Glutamatergic neuron (in vitro differentiated cells): ENCODE measurements at places on chromosomes 11 and 22. TPM values are rescaled to one million over a fixed set of nuclear protein-coding genes. Genes with fewer than 3 reads are reported as not detected.
A peak's percentile ranks its signal among the peaks of the same experiment; 100 is the strongest.

DNA sequence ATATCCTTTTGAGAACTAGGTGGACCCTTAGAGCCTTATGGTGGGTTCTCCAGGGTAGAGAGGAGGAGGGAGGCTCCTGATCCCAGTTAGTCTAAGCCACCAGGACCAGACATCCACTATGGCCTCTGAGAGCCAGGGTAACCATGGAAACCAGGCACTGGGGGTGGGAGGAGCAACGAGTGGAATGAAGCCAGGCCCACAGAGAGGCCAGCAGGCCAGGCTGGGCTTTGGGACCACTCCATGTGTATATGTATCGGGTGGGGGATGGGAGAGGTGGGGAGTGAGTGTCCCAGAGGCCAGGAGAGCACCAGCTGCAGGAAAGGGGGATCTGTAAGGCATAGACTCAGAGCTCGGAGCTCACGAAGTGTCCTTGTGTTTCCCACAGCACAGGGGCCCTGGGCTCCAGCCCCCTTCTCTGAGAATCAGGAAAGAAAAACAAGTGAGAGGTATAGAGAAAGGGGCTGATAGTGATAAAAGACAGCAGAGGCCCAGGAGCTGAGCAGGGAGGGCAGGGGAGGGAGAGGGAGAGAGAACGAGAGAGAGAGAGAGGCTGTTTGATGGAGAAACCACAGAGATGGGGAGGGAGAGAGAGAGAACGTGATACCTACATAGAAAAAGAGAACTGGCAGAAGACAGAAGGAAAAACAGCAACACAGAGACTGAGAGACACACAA lies 15.5 kb upstream of the TSPAN18 start:
- H3K27me3 ChIP-seq = peaks cover 3% of the 10 kb centered on the region
- peaks cover 33% of the 10 kb centered on the region for H3K4me1 ChIP-seq
- H3K36me3 ChIP-seq = peaks cover 6% of the 10 kb centered on the region
- peak overlapping the region; percentile 49 for H3K4me3 ChIP-seq
- peak; percentile 84 for DNase-seq
- H3K27ac ChIP-seq = peak overlapping the region; percentile 92

GRCh38 chr22:25475257-25476022 lies 89.0 kb upstream of the GRK3 start:
- no peak for DNase-seq
- peaks cover 1% of the 10 kb centered on the region for H3K27me3 ChIP-seq
- H3K4me1 ChIP-seq = no peaks in the 10 kb centered on the region
- H3K4me3 ChIP-seq = no peak overlapping the region

The FCHSD2 gene
- total RNA-seq = 19.7 TPM

The CCDC87 gene
- total RNA-seq = 0.51 TPM

GRCh38 chr11:396511-396947 lies 2.5 kb downstream of the PKP3 start:
- no peaks in the 10 kb centered on the region for H3K36me3 ChIP-seq
- no peak overlapping the region for H3K27ac ChIP-seq
- no peak for DNase-seq
- H3K27me3 ChIP-seq = peaks cover 1% of the 10 kb centered on the region

DNA sequence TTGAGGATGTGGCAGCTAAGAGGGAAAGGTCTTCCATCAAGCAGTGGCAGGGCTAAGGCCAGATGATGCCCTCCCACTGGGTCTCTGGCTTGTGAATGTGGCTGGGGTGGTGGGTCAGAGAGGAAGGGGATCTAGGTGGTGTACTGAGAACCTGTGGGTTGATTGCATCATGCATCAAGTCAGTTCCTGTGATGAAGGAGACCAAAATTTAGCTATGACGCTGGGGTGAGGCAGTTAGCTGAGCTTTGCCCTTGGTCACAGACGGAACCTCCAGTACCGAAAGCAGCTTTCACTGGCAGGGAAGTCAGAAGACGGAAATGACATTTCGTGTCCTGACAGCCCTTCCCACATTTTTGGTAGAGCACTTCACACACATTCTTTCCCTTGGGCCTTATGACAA lies 20.7 kb downstream of the ATG16L2 start:
- H3K36me3 ChIP-seq = no peaks in the 10 kb centered on the region
- H3K4me1 ChIP-seq = peaks cover 11% of the 10 kb centered on the region
- peaks cover 1% of the 10 kb centered on the region for H3K27me3 ChIP-seq
- no peak overlapping the region for H3K4me3 ChIP-seq
- no peak overlapping the region for H3K27ac ChIP-seq
- DNase-seq = no peak

GRCh38 chr11:111731821-111732220 lies 34.4 kb downstream of the PPP2R1B start:
- H3K27ac ChIP-seq = no peak overlapping the region
- H3K4me3 ChIP-seq = no peak overlapping the region
- DNase-seq = no peak

GRCh38 chr22:27994481-27995331 lies 75.7 kb upstream of the PITPNB start:
- no peaks in the 10 kb centered on the region for H3K36me3 ChIP-seq
- peak; percentile 7 for DNase-seq
- no peak overlapping the region for H3K27ac ChIP-seq
- no peak overlapping the region for H3K4me3 ChIP-seq

- DNase-seq = no peak
- H3K36me3 ChIP-seq = peaks cover 82% of the 10 kb centered on the region
- H3K27me3 ChIP-seq = peaks cover 13% of the 10 kb centered on the region
- H3K4me3 ChIP-seq = no peak overlapping the region
- no peaks in the 10 kb centered on the region for H3K4me1 ChIP-seq
Observed at GRCh38 chr22:19336133-19337075, 44.9 kb upstream of the CLTCL1 start.

DNA sequence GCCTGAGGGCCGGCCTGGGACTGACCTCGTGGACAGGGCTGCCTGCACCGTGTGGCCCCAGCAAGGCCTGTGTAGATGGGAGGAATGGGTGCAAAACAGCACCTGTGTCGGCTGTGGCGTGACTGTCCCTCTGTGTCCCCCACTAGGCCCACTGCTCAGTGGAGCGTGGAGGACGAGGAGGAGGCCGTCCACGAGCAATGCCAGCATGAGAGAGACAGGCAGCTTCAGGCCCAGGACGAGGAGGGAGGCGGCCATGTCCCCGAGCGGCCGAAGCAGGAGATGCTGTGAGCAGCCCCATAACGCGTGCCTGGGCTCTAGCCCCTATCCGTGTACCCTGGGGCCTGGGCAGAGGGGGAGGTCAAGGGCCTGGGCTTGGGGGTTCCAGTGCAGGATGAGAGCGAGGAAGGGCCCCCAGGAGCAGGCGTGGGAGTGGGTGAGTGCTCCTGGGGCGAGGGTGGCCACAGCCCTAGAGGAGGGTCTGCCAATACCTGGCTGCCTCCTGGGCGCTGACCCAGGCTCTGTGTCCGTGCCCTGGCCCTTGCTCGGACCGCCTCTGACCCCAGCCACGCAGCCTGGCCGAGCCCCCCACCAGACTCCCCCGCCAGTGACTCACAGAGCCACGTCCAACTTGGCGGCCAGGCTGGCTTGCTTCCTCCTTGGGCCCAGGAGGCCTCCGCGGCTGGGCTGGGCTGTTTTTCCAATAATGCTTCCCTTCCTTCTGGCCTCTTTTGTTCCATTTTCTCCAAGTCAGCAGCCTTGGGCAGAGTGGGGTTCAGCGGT lies 11.6 kb downstream of the PRR33 start:
- H3K4me1 ChIP-seq = peaks cover 1% of the 10 kb centered on the region
- H3K27ac ChIP-seq = no peak overlapping the region
- H3K4me3 ChIP-seq = no peak overlapping the region

- H3K36me3 ChIP-seq = peaks cover 7% of the 10 kb centered on the region
- H3K27ac ChIP-seq = peak overlapping the region; percentile 10
- H3K4me1 ChIP-seq = peaks cover 17% of the 10 kb centered on the region
- no peak overlapping the region for H3K4me3 ChIP-seq
- H3K27me3 ChIP-seq = peaks cover 10% of the 10 kb centered on the region
Observed at GRCh38 chr22:36340621-36341020, 47.1 kb downstream of the MYH9 start.

- no peaks in the 10 kb centered on the region for H3K36me3 ChIP-seq
- DNase-seq = no peak
- H3K4me3 ChIP-seq = no peak overlapping the region
Observed at GRCh38 chr11:119025978-119026766, 4.5 kb downstream of the SLC37A4 start.

GRCh38 chr11:13030857-13031256 lies 21.7 kb downstream of the RASSF10 start:
- no peaks in the 10 kb centered on the region for H3K36me3 ChIP-seq
- H3K27ac ChIP-seq = no peak overlapping the region
- no peak for DNase-seq
- H3K27me3 ChIP-seq = peaks cover 2% of the 10 kb centered on the region
- H3K4me1 ChIP-seq = no peaks in the 10 kb centered on the region
- no peak overlapping the region for H3K4me3 ChIP-seq
